ENCODE measurements at places on chromosomes 1 and 21. TPM values are rescaled to one million over a fixed set of nuclear protein-coding genes. Genes with fewer than 3 reads are reported as not detected.

- H3K4me3 ChIP-seq, result no peak overlapping the region
- H3K27ac ChIP-seq, result no peak overlapping the region
- peak; percentile 8 for DNase-seq
- H3K4me1 ChIP-seq, result peaks cover 29% of the 10 kb centered on the region
- H3K36me3 ChIP-seq, result no peaks in the 10 kb centered on the region
These were observed 23.8 kb downstream of the EPHA10 start for GRCh38 chr1:37741130-37741529.

DNA sequence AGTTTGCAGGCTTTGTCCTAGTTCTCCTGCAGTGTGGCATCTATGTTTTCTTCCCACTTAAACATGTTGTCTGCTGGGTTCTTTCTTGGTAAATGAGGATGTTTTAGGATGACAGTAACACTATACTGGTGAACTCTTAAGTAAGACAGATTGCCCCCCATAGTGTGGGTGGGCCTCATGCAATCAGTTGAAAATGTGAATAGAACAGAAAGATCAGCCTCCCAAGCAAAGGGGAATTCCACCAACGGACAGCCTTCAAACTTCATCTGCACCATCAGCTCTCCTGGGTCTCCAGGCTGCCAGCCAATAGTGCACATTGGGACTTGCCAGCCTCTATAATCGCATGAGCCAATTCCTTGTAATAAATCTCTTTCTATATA is 10.7 kb upstream of the TARBP1 start:
- no peaks in the 10 kb centered on the region for H3K4me1 ChIP-seq
- H3K27ac ChIP-seq, result no peak overlapping the region
- DNase-seq, result no peak
- no peaks in the 10 kb centered on the region for H3K36me3 ChIP-seq
- H3K4me3 ChIP-seq, result no peak overlapping the region
- H3K27me3 ChIP-seq, result no peaks in the 10 kb centered on the region

DNA sequence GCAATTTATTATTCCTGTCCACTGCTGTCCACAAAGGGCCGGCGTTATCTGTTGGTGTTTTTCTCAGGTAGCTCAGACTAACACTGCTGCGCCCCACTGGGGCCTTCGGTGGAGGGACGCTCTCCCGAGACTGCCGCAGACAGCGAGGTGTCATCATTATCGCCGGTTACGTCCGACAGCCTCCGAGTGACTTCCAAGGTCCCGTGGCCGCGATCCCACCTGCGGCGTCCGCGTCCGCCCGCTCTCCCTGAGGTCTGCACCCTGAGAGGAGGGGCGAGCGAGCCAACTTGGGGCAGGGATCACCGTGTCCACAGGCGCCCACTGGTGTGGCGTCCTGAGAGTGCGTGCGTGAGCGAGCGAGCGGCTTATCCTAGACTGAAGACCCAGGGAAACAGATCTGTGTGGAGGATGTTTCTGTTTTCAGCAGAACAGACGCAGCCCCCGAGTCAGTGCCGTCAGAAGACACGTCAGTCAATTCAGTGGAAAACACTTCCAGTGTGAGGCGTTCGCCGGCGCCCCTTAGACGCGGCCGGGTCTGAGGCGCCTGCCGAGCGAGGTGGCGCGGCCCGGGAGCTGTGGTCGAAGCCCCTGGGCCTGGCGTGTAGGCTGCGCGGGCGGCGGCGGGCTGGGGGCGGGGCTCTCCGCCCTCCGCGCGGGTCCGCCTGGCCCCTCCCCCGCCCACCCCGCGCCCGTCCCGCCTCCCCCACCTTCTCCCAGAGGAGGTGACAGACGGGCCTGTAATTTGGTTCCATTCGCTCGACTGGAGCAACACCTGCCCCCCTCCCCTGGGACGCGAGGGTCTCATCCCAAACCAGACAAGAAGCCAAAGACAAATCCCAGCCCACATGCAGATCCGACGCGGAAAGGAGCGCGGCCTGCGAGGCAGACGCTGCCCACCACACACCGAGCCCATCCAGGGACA is 12.6 kb downstream of the NHLH2 start:
- H3K27me3 ChIP-seq, result no peaks in the 10 kb centered on the region
- no peak overlapping the region for H3K4me3 ChIP-seq
- H3K36me3 ChIP-seq, result no peaks in the 10 kb centered on the region
- peaks cover 9% of the 10 kb centered on the region for H3K4me1 ChIP-seq
- H3K27ac ChIP-seq, result no peak overlapping the region
- no peak for DNase-seq

GRCh38 chr1:160083968-160084770 is 2.8 kb downstream of the KCNJ9 start:
- DNase-seq, result peak; percentile 48
- H3K4me3 ChIP-seq, result no peak overlapping the region
- H3K27me3 ChIP-seq, result peaks cover 26% of the 10 kb centered on the region
- no peaks in the 10 kb centered on the region for H3K4me1 ChIP-seq
- no peaks in the 10 kb centered on the region for H3K36me3 ChIP-seq

GRCh38 chr21:46425041-46425440 is 33.6 kb upstream of the DIP2A start:
- DNase-seq, result no peak
- H3K27me3 ChIP-seq, result no peaks in the 10 kb centered on the region
- H3K27ac ChIP-seq, result no peak overlapping the region
- no peaks in the 10 kb centered on the region for H3K4me1 ChIP-seq
- no peaks in the 10 kb centered on the region for H3K36me3 ChIP-seq
- H3K4me3 ChIP-seq, result no peak overlapping the region

DNA sequence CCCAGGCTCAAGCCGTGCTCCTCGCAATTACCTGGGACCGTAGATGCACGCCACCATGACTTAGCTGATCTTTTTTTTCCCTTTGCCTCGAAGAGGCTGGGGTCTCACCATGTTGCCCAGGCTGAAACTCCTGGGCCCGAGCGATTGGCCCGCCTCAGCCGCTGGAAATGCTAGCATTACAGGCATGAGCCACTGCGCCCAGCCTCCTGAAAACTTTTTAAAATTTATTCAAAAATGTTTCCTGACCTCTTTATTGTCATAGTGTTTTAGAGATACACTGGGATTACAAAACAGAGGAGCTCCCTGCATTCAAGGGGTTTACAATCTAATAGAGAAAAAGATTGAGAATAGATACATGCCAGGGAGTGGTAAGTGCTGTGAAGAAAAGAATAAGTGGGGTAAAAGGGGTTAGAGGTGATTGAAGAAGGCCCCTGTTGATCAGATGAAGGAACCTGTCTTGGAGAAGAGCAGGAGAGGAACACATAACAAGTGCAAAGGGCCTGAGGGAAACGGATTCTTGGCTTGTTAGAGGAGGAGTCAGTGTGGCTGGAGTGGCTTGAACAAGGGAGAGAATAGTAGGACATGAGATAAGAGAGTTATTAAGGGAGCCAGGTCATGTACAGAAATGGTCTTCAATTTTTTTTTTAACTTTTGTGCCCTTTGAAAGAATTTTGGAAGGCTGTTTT is 1.7 kb upstream of the TRIM33 start:
- peaks cover 9% of the 10 kb centered on the region for H3K4me1 ChIP-seq
- H3K27me3 ChIP-seq, result no peaks in the 10 kb centered on the region
- peak overlapping the region; percentile 91 for H3K4me3 ChIP-seq
- H3K27ac ChIP-seq, result no peak overlapping the region
- no peak for DNase-seq

DNA sequence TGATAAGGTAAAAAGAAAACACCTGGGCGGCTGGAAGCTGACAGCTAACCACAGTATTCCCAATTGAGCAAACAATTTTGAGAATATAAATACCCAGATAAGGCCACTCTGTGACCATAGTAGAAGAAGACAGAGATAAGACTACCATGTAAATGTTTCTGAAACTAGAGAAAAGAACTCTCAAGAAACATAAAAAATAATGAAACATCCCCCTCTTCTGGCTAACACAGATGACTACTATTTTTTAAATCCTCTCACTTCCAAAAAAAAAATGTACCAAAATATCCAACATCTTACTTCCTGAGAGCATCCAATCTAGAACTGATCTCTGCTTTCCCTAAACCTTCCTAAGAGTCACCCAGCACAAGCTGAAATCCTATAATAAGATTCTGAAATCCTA is 125.9 kb downstream of the HFM1 start:
- H3K4me1 ChIP-seq, result peaks cover 7% of the 10 kb centered on the region
- no peaks in the 10 kb centered on the region for H3K27me3 ChIP-seq
- no peaks in the 10 kb centered on the region for H3K36me3 ChIP-seq
- H3K27ac ChIP-seq, result no peak overlapping the region
- DNase-seq, result peak; percentile 12

GRCh38 chr21:31338908-31339368 is 5.1 kb downstream of the TIAM1 start:
- no peak overlapping the region for H3K27ac ChIP-seq
- H3K4me3 ChIP-seq, result no peak overlapping the region
- no peaks in the 10 kb centered on the region for H3K27me3 ChIP-seq

DNA sequence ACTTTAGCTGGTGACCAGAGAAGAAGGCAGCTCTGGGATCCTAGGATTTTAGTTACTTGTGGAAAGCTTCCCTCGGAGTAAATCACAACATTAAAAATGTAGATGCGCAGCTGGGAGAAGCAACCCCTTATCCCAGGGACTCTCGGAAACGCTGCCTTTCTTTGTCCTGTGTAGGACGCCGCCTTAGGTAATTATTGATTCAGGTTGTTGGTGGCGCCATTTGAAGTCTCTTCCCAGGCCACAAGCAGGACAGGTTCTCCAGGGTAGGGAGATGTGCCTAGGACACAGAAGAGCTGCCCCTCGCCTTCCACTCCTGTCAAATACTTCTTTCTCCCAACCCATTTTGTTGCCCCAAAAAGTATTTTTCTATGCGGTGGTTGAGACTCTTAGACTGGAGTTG is 10.3 kb downstream of the SLC37A1 start:
- no peak overlapping the region for H3K4me3 ChIP-seq
- peaks cover 7% of the 10 kb centered on the region for H3K36me3 ChIP-seq
- DNase-seq, result no peak
- H3K27ac ChIP-seq, result no peak overlapping the region

DNA sequence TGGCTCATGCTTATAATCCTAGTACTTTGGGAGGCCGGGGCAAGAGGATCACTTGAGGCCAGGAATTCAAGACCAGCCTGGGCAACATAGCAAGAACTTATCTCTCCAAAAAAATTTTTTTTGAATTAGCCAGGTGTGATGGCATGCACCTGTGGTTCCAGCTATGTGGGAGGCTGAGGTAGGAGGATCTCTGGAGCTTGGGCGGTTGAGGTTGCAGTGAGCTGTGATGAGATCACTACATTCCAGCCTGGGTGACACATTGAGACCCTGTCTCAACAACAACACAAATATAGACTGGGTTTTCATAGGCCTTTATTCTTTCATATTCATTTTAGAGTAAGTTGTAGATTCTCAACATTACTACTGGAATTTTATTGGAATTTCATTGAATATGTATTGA is 12.8 kb downstream of the MED18 start:
- no peaks in the 10 kb centered on the region for H3K27me3 ChIP-seq
- no peak for DNase-seq
- no peaks in the 10 kb centered on the region for H3K36me3 ChIP-seq
- H3K27ac ChIP-seq, result no peak overlapping the region

DNA sequence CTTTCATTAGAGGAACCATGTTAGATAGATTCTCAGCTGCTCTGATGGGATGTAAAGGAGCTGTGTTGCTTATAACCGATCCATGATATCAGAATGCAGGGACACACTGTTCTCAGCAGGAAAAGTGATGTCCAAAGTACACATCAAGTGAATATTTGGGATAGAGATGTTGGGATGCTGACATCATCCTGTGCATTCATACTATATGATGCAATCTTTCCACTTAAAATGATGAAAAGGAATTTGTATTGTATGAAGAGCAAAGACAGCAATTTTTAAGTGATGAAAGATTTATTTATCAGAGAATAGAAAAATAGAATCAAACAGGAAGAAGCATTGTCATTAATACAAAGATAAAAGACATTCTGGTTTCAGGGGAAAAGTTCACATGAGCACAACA is 110.1 kb downstream of the ERG start:
- H3K27ac ChIP-seq, result no peak overlapping the region
- no peaks in the 10 kb centered on the region for H3K36me3 ChIP-seq
- H3K4me1 ChIP-seq, result no peaks in the 10 kb centered on the region
- H3K4me3 ChIP-seq, result no peak overlapping the region

DNA sequence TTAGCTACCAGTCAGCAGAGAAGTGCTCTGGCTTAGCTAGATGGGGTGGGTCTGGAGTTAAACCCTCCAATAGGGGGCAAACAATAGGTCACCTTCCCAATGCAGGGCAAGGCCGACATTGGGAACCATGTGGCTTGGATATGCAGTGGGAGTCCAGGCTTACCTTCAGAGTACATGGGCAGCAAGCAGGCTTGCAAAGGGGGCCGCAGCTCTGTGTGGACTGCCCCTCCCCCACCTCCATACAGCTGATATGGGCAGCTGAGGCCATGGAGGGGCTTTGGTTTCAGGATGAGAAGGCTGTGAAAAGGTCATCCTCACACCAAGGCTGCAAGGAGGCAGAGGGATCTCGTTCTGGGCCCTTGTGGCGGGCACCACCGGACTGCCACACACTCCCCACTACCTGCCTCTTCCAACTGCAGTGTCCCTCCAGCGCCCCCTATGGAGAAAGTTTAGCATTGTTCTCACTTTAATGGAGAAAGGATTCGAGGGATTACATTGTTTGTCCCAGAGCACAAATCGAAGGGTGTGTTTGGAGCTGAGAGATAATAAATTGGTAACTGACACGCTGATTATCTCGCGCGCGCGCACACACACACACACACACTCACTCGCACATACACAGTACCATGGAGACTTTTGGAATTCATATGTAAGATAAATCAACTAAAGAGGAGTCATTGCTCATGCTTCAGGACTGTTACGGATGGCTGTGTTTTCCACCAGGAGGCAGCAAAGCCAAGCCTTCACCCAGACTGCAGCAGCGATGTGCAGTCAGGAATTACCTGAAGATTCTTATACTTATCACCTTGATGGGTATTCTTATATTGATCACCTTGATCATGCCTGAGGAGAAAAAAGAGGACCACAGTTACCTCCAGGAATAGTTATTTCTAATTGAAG is 7.0 kb upstream of the SMCP start:
- no peaks in the 10 kb centered on the region for H3K36me3 ChIP-seq
- no peak overlapping the region for H3K27ac ChIP-seq
- H3K27me3 ChIP-seq, result peaks cover 14% of the 10 kb centered on the region
- H3K4me1 ChIP-seq, result no peaks in the 10 kb centered on the region
- DNase-seq, result peak; percentile 52

GRCh38 chr1:63200676-63201075 is 121.7 kb upstream of the FOXD3 start:
- H3K4me3 ChIP-seq, result no peak overlapping the region
- no peaks in the 10 kb centered on the region for H3K4me1 ChIP-seq
- no peaks in the 10 kb centered on the region for H3K36me3 ChIP-seq
- DNase-seq, result no peak
- no peak overlapping the region for H3K27ac ChIP-seq

GRCh38 chr1:156291226-156292061 is 4.0 kb downstream of the GLMP start:
- peaks cover 14% of the 10 kb centered on the region for H3K4me1 ChIP-seq
- H3K27ac ChIP-seq, result no peak overlapping the region
- no peak for DNase-seq
- no peak overlapping the region for H3K4me3 ChIP-seq
- no peaks in the 10 kb centered on the region for H3K36me3 ChIP-seq

GRCh38 chr1:243620096-243620495 is 229.9 kb downstream of the AKT3 start:
- H3K4me1 ChIP-seq, result no peaks in the 10 kb centered on the region
- no peak for DNase-seq
- H3K27me3 ChIP-seq, result peaks cover 5% of the 10 kb centered on the region
- H3K4me3 ChIP-seq, result no peak overlapping the region
- no peak overlapping the region for H3K27ac ChIP-seq

Gene PLA2G2C
- not detected for total RNA-seq

Gene EBNA1BP2
- total RNA-seq, result 109 TPM

Gene NOTCH2NLA
- total RNA-seq, result 26.3 TPM

Gene AMPD1
- total RNA-seq, result not detected

Gene LHX8
- total RNA-seq, result not detected

Gene CRB1
- total RNA-seq, result 0.07 TPM

Gene PLA2G2D
- total RNA-seq, result not detected

Gene ATP6V1G3
- total RNA-seq, result not detected
